ENCODE measurements at places on chromosomes 3 and 15.

DNA sequence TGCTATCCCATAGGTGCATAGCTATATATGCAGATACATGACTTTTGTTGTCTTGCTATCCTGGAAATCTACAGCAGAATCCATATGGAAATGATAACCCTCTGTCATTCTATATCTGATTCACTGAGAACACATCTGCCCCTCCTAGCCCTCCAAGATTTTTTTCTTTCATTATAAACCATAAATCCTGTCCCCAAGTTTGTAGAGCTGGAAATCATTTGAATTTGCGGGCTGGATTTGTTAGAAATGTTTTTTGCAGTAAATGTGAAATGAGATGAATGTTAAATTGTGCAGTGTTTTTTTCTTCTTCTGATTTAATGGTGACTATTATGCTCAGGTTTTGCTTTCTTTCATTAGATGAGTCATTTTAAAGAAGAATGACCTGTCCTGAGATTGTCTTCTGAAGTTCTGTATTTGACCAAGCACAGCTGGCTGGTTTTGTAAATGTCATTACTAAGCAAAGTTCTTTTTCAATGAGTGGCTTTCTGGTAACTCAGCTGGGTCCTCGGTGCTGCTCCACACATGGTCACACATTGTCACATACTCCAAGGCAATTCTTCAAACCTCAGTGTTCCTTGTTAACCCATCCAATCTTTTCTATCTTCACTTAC lies 25.3 kb upstream of the ABHD17C start:
- DNase-seq, result no peak

GRCh38 chr3:53938645-53939044 lies 47.0 kb upstream of the SELENOK start:
- DNase-seq, result peak; percentile 87

DNA sequence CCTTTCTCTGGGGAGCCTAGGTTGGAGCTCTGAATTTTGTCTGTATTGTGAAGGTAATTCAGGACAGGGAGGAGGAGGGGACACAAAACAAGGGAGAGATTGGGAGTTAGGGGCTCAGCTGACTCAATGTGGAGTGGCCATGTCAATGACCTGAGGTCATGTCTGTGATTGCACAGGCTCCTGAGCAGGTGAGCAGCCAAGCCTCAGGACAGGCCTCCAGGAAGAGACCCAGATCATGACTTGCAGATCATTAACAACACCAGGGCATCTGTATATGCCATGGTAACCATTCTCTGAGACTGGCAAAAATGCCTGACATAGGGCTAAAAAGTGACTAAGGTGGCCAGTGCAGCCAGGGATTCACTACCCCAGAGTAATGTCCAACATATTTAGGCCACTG lies 20.9 kb downstream of the ERICH6 start:
- DNase-seq, result no peak

GRCh38 chr3:40980467-40980866 lies 218.8 kb upstream of the CTNNB1 start:
- DNase-seq, result no peak

- no peak for DNase-seq
Observed at GRCh38 chr3:169091196-169091823, 572.2 kb downstream of the MECOM start.

GRCh38 chr15:69038508-69038907 lies 24.0 kb downstream of the NOX5 start:
- DNase-seq, result no peak

DNA sequence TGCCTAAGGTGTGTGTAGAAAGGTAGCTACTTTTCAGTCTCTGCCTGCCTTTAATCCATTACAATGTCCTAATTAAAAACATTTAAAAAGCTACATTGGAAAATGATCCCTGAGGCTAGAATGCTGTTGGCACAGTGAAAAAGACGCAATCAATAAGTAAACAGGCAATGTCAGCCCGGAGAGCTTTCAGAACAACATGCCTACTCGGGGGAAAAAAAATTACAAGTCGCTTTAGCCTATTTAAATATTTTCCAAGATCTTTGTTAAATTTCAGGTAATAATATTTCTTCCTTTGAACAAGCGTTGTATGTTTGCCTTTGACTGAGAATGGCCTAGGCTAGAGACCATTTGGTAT lies 46.6 kb upstream of the CD47 start:
- DNase-seq, result no peak
